ENCODE measurements at places on chromosomes 1 and 21.

DNA sequence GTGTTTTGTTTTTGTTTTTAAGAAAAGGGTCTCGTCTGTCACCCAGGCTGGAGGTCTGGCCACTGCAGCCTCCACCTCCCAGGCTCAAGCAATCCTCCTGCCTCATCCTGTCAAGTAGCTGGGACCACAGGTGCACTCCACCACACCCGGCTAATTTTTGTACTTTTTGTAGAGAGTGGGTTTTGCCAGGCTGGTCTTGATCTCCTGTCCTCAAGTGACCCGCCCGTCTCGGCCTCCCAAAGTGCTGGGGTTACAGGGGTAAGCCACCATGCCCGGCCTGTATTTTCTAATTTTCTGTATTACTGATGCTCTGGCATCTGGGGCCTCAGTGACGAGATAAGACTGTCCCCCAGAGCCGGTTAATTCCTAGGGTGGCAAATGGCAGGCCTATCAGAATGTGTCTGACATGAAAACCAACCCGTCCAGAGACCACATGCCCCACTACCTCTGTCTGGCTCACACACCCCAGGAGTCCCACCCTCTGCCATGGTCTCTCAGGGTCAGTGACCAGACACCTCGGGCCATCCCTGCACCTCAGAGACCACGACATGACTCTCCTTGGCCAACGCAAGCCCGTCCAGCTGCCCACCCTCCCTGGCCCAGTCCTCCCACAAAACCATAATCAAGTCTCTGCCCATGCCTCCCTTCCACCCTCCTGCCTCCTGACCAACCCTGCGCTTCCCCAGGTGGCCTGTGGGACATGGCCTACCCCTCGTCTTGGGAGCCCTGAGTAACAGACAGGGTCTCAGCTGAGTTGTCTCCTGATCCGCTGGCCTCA, 12.5 kb downstream of the NPHP4 start:
- no peak for DNase-seq

GRCh38 chr1:2165646-2166045, 28.9 kb downstream of the FAAP20 start:
- no peak for DNase-seq

GRCh38 chr1:92326681-92327080, 27.8 kb downstream of the RPAP2 start:
- DNase-seq = no peak

DNA sequence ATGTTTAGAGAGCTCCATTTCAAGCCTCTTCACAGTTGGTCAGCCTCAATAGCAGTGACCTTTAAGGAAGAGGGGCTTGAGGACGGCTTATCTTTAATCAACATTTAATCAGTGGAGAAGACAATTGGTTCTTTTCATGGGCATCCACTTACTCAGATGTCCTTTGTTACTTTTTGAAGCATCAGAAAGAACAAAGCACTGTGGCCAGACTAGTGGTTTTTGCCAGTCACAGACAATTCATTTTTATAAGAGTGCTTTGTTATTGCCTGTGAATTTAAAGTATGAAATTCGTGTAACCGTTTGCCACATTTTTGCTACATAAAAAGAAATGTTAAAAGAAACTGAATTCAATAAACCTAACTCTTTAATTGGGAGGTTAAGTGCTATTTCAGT, 222.8 kb downstream of the TPR start:
- no peak for DNase-seq

DNA sequence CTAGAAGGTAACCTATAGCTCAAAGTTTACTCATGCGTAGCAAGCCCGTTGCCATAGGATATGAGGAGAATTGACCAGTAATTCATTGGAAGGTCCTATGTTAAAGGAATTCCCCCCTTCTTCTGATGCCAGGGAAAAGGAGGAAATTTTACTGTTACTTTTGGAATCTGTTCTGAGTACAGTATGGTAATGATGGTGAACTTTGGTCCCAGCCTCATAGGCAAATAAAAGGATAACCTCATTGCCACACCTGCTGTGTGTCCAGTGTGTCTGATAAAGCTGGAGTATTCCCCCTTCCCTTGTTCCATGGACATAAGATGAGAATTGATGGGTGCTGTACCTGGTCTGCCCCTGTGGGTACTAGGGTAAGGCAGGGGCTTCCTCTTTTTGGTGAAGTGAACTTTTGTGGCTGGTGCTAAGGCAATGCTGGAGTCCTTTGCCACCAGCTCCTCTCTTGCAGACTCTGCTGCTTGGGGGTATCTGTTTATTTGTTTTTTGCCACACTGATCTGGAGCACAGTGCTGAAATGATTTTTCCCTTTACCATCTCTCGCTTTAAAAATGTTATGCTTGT, 22.2 kb downstream of the MPZ start:
- DNase-seq = no peak

DNA sequence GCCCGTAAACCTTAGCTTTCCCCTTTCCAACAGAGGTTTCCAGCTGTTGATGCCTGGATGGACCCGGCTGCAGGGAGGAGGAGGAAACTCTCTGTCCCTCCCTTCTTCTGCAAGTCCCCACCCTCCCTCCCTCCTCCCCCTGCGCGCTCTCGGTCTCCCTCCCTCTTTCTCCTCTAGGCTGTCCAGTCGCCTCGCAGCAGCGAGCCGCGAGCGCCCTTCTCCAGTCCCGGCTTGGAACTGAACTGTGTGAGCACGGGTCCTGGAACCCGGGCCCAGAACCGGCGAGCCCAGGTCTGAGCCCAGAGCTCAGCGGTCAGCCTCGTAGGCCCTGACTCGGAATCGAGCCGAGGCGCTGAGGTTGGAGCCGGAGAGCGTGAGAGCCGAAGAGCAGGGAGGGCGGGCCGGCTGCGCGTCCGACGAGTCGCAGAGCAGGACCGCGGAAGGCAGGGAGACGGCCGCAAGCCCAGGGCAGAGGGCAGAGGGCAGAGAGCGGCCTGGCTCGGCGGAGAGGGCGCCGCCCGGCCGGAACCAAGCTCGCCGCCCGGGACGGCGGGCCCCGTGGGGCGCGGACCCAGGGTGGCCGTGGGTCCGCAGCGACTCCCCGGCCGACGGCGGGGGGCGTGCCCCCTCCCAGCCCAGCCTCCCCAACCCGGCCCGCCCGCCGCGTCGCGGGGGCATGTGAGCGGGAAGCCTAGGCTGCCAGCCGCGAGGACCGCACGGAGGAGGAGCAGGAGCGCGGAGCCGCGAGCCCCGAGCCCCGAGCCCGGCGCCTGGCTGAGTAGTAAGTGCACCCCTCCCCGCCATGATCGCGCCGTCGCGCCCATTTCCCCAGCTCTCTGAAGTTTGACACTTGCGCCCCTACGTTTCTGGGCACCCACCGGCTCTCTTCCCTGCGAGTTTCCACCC, at the start of gene SOX13:
SOX13 (plus strand) TSS at position 185 of the 906 bp plus-strand sequence. CDS start 39,801 bp downstream, outside the sequence.
- peak; percentile 88 for DNase-seq

GRCh38 chr1:159802111-159802510, at the start of gene FCRL6:
Gene FCRL6, plus strand, starts transcription at chr1:159802360. Its CDS starts 65 bp downstream, at chr1:159802425.
- DNase-seq = no peak

DNA sequence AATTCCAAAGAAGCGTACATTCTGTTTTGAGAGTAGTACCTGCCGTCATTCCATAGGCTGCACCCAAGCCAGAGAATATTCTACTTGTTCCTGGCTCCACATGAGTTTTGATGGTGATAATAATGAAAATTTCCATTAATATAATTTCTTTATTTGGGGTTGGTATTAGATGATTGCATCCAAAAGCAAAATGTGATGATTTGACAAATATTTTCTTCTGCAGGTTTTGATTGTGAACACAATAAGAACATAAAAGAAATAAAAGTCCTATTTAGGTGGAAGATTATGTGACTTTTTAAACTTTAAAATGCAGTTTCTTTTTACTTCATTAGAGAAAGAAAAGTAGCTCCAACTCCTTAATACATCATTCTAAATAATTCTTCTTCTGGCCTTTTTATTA, 284.8 kb upstream of the FMN2 start:
- DNase-seq = no peak

- DNase-seq = peak; percentile 21
Observed at GRCh38 chr1:150765296-150765976, at the start of gene CTSS. Gene CTSS, minus strand, starts transcription at chr1:150765778. Its CDS starts 1,015 bp downstream, at chr1:150764763.

All from AG10803 (cell line).